CD4-positive, alpha-beta T cell treated with Interleukin-17A for 1 hour (primary cell): ENCODE measurements at places on chromosomes 13 and 19.

DNA sequence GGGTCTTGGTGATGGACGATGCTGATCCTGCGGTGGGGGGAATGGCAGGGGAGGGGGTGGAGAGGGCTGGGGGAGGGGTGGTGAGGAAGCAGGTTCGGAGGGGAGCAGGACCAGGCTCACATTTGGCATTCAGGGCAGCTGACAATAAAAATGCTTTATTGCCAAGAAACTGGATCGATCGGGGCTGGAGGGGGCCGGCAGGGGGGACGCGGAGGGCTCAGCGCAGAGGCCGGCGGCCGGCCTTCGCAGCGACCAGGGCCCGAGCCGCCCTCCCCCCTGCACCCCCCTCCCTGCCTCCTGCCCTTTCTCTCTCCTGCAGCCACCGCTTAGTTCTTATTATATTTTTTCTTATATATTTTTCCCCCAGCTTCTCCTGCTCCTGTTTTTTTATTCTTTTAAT lies 18.1 kb upstream of the POU2F2 start:
- DNase-seq, result no peak

DNA sequence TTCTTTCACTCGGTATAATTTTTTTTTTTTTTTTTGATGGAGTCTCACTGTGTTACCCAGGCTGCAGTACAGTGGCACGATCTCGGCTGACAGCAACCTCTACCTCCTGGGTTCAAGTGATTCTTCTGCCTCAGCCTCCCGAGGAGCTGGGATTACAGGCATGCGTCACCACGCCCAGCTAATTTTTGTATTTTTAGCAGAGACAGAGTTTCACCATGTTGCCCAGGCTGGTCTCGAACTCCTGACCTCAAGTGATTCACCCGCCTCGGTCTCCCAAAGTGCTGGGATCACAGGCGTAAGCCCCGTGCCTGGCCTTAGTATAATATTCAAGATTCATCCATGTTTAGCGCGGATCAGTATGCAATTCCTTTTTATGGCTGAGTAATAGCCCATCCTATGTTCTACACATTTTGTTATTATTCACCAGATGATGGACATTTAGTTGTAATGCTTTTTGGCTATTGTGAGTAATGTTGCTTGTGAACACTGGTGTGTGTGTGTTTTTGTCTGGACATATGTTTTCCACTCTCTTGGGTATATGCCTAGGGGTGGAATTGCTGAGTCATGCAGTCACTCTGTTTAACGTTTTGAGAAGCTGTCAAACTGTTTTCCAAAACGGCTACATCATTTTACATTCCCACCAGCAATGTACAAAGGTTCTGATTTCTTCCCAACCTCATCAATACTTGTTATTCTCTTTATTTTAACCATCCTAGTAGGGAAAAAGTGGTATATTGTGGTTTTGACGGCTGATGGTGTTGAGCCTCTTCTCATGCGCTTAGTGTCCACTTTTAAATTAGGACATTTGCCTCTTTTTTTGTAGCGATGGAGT lies 22.9 kb downstream of the PLEKHF1 start:
- DNase-seq, result no peak

- DNase-seq, result no peak
Observed at GRCh38 chr13:19657872-19658591, 24.6 kb downstream of the MPHOSPH8 start.

- DNase-seq, result no peak
Observed at GRCh38 chr19:18697680-18698079, 14.2 kb downstream of the CRTC1 start.

DNA sequence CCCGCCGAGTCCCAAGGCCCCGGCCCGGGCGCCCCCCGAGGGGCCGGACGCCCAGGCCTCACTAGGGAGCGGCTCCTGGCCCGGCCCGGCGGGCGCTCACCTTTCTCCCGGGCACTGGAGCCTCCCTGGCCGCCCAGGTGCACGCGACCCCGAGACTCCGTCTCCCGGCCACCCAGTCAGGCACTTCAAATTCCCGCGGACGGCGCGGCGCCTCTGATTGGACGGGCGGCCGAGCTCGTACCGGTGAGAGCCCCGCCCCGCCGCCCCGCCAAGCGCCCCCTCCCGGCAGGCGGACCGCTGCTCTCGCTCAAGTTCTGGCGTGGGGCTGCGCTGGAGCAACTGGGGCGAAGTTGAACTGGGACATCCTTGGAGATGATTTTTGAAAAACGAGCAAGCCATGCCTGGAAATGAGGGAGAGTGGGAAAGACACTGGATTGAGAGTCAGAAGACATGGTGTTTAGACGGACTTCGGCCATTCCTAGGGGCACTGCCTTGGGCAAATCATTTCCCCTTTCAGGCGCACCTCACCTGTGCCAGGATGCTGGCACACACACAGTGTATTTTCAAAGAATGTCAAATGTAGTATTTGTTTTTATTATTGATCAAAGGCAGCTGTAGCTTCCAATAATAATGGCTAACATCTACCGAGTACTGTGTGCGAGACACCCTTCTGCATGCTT lies 485.3 kb downstream of the UQCRFS1 start:
- no peak for DNase-seq

DNA sequence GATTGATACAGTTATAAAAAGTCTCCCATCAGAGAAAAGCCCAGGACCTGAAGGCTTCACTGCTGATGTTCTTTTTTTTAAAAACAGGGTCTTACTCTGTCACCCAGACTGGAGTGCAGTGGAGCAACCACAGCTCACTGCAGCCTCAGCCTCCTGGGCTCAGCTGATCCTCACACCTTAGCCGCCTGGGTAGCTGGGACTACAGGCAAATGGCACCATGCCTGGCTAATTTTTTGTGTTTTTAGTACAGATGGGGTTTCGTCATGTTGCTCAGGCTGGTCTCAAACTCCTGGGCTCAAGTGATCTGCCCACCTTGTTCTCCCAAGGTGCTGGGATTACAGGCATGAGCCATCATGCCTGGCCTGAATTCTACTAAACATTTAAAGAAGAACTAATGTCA lies 33.1 kb downstream of the TEX29 start:
- no peak for DNase-seq

DNA sequence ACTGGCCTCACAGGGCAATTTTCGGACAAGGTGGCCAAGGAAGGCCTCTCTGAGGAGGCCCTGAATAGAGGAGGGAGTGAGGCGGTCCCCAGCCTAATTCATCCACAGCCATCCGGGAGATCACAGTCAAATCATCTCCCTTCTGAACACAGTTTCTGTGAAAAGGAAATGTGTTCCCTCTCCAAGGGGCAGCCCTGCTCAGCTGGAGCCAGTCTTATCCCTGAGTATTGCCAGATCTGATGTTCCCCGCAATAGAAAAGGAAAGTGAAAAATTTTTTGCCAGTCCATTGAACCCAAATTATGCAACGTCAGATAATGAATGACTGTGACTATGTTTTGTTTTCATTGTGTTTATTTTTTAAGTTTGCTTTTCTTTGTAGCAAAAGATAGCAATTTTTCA lies 125.9 kb downstream of the SIPA1L3 start:
- no peak for DNase-seq

DNA sequence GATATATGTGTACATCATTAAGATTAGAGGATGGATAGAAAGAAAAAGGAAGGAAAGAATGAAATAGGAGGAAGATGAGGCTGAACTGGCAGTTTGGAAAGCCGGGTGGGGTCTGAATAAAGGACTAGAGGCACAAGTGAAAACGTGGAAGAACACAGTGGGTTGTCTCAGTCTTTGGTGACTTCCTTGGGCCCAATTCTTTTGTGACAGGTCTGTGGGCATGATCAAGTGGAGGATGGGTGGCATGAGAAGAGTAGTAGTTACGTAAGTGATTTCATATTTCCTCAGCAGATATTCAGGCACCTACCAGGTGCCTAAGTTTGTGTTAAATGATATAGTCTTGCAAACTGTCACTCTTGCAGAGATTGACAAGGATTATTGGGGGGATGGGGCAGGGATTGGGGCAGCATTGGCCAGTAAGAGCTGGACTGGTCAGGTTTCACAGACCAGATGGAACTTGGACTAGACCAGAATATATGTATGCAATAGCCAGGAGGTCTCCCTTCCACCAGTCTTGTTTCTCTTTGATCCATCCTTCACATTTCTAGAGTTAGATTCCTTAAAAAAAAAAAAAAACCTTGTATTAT lies 2.7 kb downstream of the TPP2 start:
- DNase-seq, result peak; percentile 51

- DNase-seq, result no peak
Observed at GRCh38 chr13:20939662-20940061, 37.1 kb upstream of the XPO4 start.

- DNase-seq, result no peak
Observed at GRCh38 chr13:110466266-110466915, 95.1 kb downstream of the RAB20 start.

- no peak for DNase-seq
Observed at GRCh38 chr13:46934749-46935148, 37.9 kb upstream of the HTR2A start.

DNA sequence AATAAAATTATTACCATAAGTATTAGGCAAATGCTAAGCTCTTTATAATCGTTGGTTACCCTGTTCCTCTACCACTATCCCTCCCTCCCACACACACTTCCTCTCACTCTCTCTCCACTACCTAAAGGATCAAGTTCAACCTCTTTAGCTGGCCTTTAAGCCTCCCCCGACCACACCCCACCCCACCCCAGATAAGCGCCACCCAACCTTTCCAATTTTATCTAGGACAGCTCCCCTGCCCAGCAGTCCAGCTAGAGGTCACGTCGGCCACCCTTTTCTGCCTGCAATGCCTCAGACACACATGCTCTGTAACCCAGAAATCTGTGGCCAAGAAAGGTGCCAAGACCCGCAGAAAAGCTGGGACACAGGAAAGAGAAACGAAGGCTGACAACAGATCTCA lies 1.1 kb downstream of the LYPD4 start:
- DNase-seq, result no peak

DNA sequence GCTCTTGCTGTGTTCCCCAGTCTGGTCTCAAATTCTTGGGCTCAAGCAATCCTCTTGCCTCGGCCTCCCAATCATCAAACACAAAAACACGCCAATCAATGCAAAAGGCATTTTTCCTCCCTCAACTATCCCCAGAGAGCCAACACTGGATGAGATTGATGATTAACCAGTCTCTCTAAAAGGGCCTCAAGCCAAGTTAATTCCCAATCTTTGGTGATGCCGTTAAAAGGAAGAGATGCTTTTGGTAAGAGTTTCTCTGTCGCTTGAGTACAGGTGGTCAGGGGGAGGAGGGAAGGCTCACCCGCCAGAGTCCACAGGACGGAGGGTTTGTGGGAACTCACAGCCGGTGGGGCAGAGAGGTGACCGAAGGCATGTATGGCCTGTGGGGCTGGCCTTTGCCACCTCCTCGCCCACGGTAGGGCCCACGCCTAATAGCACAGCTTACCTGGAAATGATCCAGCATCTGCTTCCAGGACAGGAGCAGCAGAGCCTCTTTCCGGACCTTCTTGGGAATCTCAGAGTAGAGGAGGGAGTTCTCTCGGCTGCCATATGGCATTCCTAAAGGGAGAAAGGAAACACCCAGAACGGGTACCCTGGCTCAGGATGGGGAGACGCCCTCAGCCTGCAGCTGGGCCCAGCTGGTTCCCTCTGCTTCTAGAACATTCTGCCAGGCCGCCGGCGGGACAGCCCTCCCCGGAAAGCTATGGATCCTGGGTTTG lies 18.1 kb downstream of the DPP9 start:
- DNase-seq, result no peak

DNA sequence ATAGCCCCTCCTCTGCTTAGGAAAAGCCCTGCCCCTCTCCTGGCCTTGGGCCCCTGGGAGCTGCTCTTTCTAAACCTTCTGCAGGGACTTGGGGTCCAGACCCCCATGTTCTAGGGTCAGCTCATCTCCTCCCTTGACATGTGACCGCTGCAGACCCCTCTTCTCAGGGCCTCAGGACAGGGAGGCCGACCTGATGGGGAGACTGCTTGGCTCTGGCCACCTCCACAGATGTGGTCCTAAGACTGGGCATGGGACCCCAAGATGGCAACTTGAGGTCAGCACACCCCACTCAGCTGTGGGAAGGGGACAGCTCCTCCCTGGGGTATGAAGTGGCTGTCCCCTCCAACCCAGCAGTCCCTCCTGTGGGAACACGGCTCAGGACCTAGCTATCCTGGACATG lies 3.9 kb upstream of the SIX5 start:
- no peak for DNase-seq

- no peak for DNase-seq
Observed at GRCh38 chr13:107834717-107835116, 380.6 kb downstream of the LIG4 start.

GRCh38 chr19:32550666-32551065 lies 30.3 kb upstream of the PDCD5 start:
- no peak for DNase-seq

DNA sequence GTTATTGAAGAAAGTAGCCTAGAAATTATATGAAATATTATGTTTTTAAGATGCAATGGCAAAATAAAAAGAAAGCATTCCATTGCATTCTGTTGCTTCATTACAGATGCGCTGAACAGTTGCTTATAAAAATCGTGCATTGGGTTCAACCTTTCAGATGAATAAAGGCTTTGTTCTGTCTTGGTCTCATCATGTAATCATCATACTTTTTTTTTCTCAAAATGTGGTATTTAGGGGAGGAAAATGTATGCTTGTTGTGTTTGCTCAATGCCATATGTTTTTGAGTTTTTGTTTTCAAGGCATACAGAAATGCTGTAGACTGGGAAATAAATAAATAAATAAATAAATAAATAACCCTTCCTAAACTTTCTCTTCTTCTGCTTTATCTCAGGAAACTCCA lies 1.1 kb upstream of the MBNL2 start:
- DNase-seq, result no peak

GRCh38 chr19:33292595-33293254 lies 9.6 kb downstream of the CEBPA start:
- DNase-seq, result no peak

- no peak for DNase-seq
Observed at GRCh38 chr19:31331536-31331935, 17.7 kb downstream of the TSHZ3 start.

DNA sequence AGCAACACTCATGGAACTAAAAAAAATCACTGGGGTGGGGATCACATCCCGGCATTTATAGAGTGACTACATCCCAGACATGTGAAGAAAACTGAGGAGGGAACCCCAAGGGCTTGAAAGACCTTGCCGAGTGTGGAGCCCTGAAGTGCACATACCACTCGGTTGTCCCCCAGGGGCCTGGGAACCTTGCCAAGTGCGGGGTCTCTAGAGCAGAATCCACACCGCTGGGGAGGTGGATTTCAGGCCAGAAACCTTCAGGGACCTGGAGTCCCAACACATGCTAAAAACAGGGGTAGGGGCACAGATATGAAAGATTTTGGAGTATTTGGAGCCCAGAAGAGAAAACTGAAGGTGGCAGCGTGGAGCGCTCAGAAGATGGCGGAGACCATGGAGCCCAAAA lies 35.2 kb downstream of the ERICH4 start:
- DNase-seq, result no peak

DNA sequence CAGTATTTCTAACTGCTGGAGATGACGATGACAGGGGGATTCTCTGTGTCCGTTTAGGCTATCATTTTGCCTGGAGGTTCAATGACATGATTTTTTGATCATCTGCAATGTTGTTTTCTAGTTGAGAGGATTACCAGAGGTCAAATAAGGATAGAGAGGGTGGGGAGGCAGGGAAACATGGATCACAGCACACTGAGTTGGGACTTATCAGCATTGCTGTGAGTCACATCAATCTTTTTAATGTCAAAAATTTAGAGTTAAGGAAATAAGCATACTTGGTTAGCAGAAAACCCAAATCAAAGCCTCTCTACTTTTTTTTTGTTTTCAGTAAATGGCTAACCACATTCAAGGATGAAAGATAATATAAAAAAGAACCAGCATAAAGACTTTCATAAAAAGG lies 43.0 kb upstream of the CSNK1A1L start:
- no peak for DNase-seq
